ENCODE measurements at places on chromosomes 2 and 18.

DNA sequence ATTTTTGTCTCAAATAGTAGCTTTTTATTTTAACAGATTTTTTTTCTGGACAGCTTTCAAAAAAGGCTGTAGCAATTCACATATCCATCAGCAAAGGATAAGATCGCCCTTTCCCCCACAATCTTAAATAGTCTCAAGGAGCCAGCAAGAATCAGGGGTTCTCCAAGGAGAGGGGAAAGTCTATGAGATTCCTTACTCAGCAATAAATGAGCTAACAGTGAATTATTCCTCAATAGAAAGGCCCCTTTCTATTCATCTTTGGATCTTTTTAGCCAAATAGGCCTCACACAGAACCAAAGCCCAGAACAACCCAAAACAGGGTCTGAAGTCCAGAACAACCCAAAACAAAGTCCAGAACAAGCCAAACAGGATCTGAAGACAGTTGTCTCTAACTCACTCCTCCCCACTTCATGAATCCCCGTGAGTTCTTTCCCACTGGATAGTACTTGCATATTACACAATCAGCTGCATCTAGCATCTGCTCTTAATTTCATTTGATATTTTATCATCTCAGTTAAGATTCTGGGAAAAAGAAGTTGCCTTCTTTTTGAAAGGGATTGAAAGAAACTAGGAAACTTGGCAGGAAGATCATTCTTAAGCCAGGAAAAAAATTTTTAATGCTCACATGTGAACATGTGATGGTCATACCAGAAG, 3.4 kb upstream of the DHRS9 start:
- DNase-seq: no peak

- peak; percentile 70 for DNase-seq
These were observed 156.1 kb upstream of the VRK2 start for GRCh38 chr2:57890464-57890863.

- DNase-seq: no peak
These were observed 2.5 kb upstream of the PER2 start for GRCh38 chr2:238290715-238291549.

- no peak for DNase-seq
These were observed 111.4 kb upstream of the TEX51 start for GRCh38 chr2:126787289-126787688.

- DNase-seq: peak; percentile 83
These were observed 62.0 kb downstream of the CACNB4 start for GRCh38 chr2:152036611-152037469.

DNA sequence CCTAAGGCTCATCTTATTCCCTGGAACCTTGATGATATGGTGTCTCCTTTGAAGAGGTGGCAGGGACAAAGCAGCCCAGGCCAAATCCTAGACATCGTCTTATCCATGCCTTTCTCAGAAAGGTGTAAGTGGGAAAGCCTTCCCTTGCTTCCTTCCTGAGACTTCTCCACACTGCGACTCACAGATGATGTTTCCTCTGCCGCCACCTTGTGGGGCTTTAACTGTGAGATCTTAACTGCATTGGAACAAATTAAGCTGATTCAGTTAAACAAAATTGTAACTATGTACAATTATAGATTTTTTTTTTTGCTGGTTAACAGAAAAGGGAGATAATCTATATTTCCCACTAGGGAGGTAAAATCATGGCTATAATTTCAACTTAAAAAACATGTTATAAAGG, 10.0 kb upstream of the GCA start:
- peak; percentile 70 for DNase-seq

DNA sequence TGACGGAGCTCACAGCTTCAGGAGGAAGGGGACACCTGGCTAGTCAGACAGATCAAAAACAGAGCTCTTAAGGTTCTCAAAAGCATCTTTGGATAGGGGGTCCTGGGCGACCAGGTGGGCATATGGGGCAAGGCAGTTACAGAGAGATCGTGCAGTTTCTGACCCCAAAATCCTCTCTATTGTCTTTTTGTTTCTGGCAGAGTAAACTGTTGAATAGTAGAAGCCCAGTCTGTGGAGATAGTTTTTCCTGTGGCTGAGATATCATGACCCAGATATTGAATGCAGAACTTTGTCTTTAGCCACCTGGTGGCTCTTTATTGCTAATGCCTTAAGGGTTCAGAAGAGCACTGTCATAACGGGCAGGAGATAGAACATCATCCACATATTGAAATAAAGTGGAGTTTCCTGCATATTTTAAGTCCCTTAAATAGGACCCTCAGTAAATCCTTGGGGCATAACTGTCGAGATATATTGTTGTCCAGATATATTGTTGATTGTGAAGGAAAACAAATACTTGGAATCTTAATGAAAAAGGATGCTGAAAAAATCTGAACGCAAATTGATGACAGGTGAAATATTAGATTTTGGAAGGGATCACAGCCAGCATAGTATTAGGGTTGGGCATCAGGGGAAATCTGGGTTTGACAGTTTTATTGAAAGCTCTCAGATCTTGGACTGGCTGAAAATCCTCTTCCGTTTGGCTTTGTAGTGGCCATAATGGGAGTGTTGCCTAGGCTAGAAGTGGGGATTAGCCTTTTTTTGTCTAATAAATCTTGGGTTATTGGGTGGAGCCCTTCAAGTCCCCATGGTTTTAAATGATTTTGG, 14.1 kb upstream of the ZDBF2 start:
- DNase-seq: peak; percentile 80

Data from OCI-M1 (cell line).